ENCODE measurements at places on chromosomes 4 and X.

DNA sequence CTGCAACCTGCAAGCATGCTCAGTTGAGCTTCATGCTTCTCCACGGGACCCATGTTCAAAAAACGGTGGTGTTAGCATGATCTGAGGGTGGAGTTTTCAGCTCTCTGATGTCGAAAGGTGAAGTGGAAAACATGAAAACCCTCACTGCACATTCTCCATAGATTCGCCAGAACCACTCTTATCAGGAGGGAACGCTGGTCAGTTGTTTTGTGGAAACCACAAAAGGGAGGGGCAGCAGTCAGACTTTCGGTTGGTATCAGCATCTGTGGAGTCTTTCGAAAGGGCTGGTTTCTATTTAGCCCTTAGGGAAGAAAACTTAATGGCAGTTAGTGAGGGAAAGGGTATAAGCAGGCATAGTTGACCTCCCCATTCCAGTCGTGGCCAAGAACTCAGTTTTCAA is 12.6 kb downstream of the PPA2 start:
- no peak for DNase-seq

- DNase-seq = no peak
Measured at GRCh38 chrX:135974279-135974856, 580 bp upstream of the MMGT1 start.

GRCh38 chr4:97720869-97721432 is 422.3 kb downstream of the STPG2 start:
- peak; percentile 20 for DNase-seq

GRCh38 chr4:1761130-1761689 is 31.9 kb upstream of the FGFR3 start:
- DNase-seq = no peak

DNA sequence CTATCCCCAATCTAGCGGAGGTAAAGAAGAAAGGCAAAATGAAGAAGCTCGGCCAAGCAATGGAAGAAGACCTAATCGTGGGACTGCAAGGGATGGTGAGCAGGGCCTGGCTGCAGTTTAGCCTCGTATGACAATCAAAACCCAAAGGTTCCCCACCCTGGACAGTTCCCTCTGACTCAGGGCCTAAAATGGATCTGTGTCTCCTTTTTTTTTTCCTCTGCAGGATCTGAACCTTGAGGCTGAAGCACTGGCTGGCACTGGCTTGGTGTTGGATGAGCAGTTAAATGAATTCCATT is 986 bp downstream of the HDAC6 start:
- no peak for DNase-seq
